ENCODE measurements at places on chromosomes 13 and 19.
A peak's percentile ranks its signal among the peaks of the same experiment; 100 is the strongest.

- DNase-seq = no peak
Measured at GRCh38 chr13:76289558-76289957, 596.6 kb downstream of the KCTD12 start.

DNA sequence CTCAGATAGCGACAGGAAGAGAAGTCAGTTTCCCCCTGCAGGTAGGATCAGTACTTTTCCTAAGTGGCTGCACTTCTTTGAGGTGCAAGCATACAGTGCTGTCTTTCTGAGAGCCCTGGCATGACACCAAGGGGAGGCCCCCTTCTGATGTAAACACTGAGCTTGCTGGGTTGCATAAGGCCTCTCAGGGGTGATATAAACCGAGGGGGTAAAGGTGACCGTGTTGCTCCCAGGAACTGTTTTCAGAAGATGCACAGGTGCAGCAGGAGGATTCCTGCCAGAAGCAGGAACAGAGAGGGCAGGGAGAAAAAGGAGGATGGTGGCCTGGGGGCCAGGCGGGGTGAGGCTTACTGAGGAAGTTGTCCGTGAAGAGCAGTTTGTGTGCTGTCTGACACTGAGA, 74.0 kb upstream of the ZNF30 start:
- DNase-seq = no peak

DNA sequence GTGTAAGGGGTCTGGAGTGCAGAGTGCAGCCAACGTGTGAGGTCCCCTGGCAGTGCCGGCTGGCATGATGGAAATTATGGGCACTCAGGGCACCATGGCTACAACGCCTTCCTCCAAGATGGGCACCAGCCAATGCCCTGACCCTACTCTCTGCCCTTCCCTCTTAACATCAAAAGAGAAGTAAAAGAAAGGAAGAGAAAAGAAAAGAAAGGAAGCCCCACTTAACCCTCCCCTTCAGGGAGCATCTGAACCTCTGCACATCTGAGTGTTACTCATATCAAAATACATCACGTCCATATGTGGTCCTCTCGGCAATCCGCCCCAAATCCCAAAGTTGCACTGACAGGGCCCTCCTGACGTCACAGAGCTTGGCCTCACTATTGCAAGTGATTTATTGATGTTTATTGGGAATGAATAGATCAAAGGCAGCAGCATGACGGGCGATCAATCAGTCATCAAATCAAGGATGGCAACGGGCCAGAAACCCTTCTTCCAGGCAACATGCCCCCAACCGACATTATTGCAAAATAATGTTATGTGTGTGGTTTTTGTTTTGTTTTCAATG, 1.3 kb downstream of the TSHZ3 start:
- DNase-seq = no peak

DNA sequence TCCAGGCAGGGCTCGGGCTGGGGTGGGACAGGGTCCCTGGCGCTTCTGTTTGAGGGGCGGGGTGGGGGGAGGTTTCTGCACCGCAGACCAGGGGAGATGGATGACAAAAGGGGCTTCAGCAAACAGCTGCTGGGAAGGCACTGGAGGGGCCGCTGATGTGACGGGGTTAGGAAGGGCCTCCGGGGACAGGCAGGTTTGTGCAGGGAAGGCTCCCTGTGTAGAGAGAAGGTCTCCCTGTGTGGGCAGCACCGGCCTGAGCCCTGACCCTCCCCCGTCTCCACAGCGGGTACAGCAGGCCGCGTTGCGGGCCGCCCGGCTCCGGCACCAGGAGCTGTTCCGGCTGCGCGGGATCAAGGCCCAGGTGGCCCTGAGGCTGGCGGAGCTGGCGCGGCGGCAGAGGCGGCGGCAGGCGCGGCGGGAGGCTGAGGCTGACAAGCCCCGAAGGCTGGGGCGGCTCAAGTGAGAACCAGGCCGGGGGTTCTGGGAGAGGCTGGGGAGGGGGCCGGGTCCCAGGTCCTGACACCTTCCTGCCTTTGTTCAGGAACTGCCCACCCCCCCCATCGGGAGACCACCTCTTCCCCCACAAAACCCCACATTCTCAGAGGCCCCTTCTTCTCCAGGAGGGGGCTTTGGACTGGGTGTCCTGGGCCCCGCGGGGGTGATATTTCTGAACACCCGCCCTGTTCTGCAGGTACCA, 9.9 kb downstream of the NOP53 start:
- no peak for DNase-seq

GRCh38 chr13:113724780-113725315, 34.2 kb upstream of the TMEM255B start:
- peak; percentile 56 for DNase-seq

- DNase-seq = no peak
Measured at GRCh38 chr19:12484011-12484370, 625 bp downstream of the ZNF709 start.

DNA sequence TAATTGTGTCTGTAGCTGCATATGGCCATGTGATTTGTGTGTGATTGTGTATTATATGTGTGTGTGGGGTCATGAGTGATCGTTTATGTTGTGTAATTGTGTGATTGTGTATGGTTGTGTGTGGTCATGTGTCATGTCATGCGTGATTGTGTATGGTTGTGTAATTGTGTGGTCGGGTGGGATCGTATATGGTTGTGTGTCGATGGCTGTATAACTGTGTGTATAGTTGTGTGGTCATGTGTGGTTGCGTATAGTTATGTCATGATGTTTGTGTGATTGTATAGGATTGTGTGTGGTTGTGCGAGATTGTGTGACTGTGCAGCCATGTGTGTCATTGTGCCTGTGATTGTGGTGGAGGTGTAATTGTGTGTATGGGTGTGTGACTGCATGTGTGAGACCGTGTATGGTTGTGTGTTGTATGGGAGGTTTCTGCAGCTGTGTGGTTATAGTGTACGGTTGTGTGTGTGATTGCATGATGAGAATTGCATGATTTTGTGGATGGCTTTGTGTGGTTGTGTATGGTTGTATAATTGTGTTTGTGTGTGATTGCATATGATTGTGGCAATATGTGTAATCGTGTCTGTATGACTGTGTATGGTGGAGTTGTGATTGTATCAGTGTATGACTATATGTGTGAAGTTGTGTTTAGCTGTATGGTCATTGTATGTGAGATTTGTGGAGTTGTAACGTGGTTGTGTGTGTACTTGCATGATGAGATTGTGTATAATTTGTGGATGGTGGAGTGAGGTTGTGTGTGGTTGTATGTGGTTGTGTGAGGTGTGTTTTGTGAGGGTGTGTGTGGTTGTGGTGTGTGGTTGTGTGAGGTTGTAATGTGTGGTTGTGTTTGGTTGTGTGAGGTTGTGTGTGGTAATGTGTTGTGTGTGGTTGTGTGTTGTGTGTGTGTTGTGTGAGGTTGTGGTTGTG, 2.2 kb downstream of the TMPRSS9 start:
- DNase-seq = no peak

- no peak for DNase-seq
Measured at GRCh38 chr19:18496980-18497256, 25.0 kb downstream of the ELL start.

DNA sequence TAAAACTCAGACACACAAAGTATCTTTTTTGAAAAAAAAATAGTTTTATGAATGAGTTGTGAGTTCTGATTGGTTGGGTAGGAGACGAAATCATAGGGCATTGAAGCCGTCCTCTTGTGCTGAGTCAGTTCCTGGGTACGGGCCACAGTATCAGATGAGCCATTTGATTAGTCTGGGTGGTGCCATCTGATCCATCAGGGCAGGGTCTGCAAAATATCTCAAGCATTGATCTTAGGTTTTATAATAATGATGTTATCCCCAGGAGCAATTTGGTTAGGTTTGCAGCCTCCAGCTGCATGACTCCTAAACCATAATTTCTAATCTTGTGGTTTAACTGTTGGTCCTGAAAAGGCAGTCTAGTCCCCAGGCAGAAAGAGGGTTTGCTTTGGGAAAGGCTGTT, 1310.6 kb downstream of the SLITRK1 start:
- no peak for DNase-seq

DNA sequence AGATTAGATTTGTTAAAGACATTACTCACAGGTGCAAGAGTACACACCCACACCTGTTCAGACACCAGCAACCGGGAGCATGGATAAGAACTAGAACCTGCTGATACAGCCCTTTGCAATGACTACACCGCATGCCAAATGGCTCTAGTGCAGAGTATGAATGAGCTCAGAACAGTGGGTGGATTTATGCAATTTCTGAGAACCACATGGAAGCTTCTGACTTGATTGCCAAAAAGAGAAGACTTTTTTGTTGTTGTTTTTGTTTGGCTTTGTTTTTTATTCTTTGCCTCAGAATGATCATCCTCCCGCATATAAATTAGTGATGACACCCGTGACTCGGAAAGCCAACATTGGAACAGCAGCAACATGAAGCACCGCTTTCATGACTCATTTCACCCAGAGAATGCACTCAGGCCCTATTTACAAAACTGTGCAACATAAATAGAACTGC, 77.4 kb upstream of the LRCH1 start:
- DNase-seq = no peak

GRCh38 chr13:31521435-31521834, 217.9 kb upstream of the RXFP2 start:
- DNase-seq = no peak

DNA sequence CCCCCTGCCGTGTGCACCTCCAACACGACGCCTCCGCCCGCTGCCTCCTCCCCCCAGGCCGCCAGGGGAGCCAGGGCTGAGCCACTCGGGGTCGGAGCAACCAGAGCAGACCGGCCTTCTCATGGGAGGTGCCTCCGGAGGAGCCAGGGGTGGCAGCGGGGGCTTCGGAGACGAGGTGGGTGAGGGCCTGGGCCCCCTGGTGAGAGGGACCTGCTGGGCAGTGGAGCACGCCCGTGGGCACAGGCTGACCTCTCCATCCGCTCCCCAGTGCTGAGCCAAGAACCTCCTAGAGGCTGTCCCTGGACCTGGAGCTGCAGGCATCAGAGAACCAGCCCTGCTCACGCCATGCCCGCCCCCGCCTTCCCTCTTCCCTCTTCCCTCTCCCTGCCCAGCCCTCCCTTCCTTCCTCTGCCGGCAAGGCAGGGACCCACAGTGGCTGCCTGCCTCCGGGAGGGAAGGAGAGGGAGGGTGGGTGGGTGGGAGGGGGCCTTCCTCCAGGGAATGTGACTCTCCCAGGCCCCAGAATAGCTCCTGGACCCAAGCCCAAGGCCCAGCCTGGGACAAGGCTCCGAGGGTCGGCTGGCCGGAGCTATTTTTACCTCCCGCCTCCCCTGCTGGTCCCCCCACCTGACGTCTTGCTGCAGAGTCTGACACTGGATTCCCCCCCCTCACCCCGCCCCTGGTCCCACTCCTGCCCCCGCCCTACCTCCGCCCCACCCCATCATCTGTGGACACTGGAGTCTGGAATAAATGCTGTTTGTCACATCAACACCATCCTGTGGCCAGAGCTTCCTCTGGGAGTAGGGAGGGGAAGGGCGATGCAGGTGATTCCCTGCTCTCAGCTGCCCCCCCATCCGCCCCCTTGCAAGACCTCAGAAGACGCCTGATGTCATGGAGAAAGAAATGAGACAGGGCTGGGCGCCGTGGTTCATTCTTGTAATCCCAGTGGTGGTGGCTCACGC, 12.0 kb downstream of the BCAM start:
- no peak for DNase-seq

- no peak for DNase-seq
Measured at GRCh38 chr13:48851707-48852106, 124.0 kb upstream of the FNDC3A start.

DNA sequence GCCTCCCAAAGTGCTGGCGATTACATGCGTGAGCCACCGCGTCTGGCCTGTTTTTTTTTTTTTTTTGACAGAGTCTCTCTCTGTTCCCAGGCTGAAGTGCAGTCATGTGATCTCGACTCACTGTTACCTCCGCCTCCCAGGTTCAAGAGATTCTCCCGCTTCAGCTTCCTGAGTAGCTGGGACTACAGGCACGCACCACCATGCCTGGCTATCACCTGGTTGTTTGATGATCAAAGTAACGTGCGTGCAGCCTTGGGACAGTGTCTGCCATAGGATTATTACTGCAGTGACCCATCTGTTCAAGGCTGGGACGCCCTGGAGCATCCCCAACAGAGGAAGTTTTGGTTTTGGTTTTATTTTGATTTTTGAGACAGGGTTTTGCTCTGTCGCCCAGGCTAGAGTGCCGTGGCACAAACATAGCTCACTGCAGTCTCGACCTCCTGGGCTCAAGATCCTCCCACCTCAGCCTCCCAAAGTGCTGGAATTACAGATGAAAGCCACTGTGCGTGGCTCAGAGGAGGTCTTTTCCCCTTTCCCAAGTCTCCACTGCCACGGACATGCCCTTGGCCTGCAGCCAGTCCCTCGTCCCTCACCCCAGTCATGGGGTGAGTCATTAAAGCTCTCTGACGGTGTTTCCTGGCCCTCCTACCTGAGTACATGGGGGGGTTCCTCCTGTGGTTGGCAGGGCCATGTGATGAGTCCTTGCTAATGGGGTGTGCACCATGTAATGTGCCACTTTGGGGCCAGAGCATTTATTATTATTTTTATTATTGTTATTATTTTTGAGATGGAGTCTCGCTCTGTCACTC, 65.6 kb downstream of the IER2 start:
- DNase-seq = no peak

DNA sequence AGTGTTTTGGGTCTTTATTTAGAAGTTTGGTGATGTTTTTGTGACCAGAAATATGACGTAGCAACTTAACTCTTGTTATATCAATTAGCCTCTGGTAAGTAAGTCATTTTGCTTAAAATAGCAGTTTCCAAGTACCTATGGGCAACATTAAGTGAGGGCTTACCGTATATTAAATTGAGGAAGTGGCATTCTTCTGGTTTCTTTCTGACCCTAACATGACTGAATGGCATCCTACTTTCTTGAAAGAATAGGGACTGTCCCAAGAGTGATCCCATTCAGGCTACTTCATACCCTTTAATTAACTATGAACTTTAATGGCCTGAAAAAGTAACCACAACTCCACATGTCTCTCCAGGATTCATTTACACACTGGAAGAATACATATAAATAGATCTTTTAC, 106.6 kb downstream of the MZT1 start:
- no peak for DNase-seq

- no peak for DNase-seq
Measured at GRCh38 chr19:40523322-40524047, 53.2 kb upstream of the SHKBP1 start.

- no peak for DNase-seq
Measured at GRCh38 chr13:30268673-30269072, 38.7 kb downstream of the KATNAL1 start.

Measured in hindlimb muscle (tissue), 1 donor.